ENCODE measurements at places on chromosomes 2 and 18.

DNA sequence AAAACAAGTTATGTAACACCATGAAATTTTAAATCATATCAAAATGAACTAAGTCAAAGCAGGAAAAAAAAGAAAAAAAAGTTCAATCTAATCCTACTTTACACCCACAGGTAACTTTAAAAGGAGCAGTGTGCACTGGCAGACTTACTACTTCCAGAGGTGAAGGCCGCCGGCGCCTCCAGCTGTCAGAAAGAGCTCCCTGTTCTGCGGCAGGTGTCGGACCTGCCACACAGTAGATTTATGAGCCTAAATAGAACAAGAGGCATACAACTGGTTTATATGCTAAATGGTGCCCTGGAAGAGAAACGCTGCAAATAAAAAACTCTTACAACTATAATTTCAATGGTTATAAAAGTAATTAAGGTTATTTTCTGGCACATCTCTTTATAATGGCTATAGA lies 23.1 kb upstream of the PNO1 start:
- no peak for DNase-seq

DNA sequence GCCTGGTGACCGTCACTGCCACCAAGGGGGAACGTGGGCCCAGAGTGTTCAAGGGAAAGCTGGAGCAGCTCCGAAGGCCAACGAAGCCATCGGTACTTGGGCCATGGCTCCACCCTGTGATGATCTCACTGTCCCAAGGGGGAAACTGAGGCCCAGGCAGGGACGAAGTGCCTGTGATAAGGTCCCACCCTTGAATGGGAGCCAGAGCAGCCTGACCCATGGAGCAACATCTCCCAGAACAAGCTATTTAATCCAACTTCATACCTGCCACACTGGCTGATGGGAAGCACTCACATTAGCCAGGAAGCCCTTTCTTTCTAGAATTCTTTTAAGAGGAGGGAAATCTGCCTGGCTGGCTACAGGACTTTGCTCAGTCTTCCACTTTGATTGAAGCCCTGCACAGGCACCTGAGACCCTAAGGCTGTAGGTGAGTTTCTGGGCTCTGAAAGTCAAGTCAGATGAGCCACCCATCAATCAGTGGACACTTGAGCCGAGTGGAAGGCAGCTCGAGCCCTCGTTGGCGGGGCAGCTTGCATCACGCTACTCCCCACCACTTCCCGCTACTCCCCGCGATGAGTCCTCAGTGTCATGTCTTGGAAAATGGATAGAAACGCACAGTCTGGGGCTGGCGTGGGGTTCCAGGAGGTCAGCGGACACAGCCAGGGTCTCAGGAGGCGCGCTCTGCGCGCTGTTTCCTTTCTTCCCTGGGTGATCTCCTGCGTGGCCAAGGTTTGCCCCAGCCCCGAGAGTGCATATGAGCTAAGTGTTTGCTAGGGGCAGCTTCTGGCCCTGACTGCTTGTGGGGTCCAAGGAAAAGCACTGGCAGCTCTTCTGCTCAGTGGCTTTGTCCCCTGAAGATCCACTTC lies 2.5 kb upstream of the HS6ST1 start:
- DNase-seq = no peak

DNA sequence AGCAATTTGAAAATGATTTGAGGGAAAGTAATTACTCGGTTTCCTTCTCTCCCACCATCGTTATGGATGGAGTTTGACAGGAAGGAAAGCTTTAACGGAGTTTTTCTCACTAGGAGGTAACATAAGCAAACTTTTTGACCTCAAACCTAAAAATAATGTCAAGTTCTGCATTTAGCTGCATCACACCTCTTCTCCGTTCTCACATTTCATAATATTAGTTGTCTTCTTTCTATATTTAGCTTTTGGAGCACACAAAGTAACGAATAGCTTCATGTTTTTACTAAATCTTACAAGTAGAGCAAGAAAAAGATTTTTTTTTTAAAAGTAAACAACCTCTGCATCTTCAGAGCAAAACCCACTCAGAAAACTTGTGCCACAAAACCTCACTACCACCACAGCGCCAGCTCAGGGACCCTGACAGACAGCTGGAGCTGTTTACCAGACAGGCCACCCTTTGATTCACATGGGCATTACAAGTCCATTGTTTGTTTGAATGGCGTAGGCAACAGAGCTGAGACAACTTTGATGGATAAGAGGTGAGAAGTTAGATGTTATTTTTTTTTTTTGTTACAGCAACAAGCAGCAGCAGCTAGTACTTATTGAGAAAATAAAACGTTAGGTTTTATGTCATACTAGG lies 21.9 kb upstream of the ICOS start:
- no peak for DNase-seq

DNA sequence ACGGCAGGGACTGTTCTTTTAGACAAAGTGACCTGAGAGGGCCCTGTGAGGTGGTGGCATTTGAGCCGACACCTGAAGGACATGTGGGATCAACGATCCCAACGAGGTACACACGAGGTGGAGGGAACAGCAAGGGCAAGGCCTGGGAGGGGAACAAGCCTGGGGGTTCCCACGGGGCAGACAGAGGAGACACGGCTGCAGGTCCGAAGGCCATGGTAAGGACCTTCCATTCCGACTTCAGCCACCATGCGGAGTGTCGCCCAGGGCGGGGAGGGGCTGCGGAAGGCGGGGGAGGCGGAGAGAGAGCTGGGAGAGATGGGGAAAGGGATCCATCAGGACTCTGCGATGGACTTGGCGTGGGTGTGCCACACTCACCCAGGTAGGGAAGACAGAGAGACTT lies 151.8 kb downstream of the HDAC4 start:
- no peak for DNase-seq

GRCh38 chr2:203709416-203710040 lies 3.1 kb downstream of the CD28 start:
- DNase-seq = no peak

- DNase-seq = no peak
These were observed 2.8 kb downstream of the SCLY start for GRCh38 chr2:238063414-238064189.
